ENCODE measurements at places on chromosomes 11 and 22. TPM values are rescaled to one million over a fixed set of nuclear protein-coding genes. Genes with fewer than 3 reads are reported as not detected.

Gene SLC25A17
- total RNA-seq: 19.6 TPM

Gene BAIAP2L2
- 24.3 TPM for total RNA-seq

Gene TUBA8
- 0.32 TPM for total RNA-seq

Gene MED17
- 25.4 TPM for total RNA-seq

Gene SLC25A1
- 99.5 TPM for total RNA-seq

Gene H19
- 0.25 TPM for total RNA-seq

Gene PGM2L1
- 4.6 TPM for total RNA-seq

Gene GGT1
- total RNA-seq: 2.1 TPM

Gene ADM2
- total RNA-seq: 11.4 TPM

Gene SLC7A4
- total RNA-seq: not detected

Gene JHY
- total RNA-seq: 7.3 TPM

Gene UBQLNL
- 0.32 TPM for total RNA-seq

Gene CALCA
- total RNA-seq: 1.3 TPM

Gene SLC22A6
- total RNA-seq: not detected

Gene TRIOBP
- total RNA-seq: 135 TPM

Gene PTPRCAP
- not detected for total RNA-seq

Gene CAVIN3
- 456 TPM for total RNA-seq

Gene GAL3ST1
- total RNA-seq: not detected

Gene HTR3B
- total RNA-seq: not detected

Gene CCDC81
- total RNA-seq: under 0.01 TPM

Gene IL18BP
- 4.8 TPM for total RNA-seq

Gene ART1
- total RNA-seq: not detected

Gene CDON
- 10.3 TPM for total RNA-seq

Gene SAA2
- not detected for total RNA-seq

Gene MS4A15
- not detected for total RNA-seq
